ENCODE measurements at places on chromosomes 12 and 14.

GRCh38 chr12:116606397-116606796 is 47.2 kb downstream of the MAP1LC3B2 start:
- no peak for DNase-seq

GRCh38 chr14:69647213-69647612 is 35.8 kb downstream of the SUSD6 start:
- no peak for DNase-seq

- no peak for DNase-seq
Observed at GRCh38 chr14:89067293-89067972, 243.0 kb downstream of the TTC8 start.

DNA sequence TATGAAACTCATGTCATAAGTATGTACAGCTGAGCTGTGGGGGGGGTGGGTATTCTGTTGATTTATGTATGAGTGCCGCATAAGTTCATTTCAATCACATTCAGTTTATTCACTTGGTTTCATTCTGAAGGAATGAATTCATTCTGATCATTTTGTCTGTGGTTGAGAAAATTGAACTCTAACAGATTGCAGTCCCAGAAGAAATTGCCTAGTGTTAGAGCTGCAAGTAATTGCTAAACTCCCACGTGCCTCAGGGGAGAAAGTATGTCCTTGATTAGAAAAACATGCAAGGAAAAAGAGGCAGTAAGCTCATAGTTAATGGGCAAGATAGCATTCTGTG is 442.4 kb upstream of the MGAT4C start:
- DNase-seq = no peak

DNA sequence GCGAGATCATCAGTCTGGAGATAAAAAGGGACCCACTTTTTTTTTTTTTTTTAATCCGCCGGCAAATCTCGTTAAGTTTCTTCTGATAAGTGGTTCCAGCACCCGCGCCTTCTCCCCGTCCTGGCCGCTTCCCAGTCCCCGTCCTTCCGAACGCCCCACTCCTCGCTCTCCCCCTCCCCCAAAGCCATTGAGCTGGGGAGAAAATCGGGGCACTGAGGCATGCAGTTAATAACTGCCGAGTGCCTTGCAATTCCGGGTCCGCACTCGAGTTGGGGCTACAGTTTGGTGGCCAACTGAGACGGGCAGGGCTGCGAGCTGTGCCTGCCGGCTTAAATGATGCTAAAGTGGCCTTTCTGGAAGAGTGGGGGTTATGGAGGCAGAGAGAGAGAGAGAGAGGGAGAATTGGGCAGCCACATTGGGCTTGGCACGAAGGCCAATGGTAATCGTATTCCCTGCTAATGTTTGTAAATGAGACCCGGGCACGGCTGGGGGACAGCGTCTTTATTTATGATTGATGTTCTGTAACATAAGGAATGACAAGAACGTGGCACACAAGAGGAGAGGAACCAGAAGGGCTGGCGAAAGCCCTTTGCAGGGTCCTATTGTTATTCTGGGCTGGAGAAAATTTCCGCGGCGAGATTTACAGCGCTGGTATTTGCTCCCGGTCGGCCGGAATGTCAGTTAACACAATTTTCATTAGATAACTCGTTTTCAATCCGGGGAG is 115.4 kb upstream of the MYL2 start:
- DNase-seq = no peak
